ENCODE measurements at places on chromosomes 6 and 20.
A peak's percentile ranks its signal among the peaks of the same experiment; 100 is the strongest.

DNA sequence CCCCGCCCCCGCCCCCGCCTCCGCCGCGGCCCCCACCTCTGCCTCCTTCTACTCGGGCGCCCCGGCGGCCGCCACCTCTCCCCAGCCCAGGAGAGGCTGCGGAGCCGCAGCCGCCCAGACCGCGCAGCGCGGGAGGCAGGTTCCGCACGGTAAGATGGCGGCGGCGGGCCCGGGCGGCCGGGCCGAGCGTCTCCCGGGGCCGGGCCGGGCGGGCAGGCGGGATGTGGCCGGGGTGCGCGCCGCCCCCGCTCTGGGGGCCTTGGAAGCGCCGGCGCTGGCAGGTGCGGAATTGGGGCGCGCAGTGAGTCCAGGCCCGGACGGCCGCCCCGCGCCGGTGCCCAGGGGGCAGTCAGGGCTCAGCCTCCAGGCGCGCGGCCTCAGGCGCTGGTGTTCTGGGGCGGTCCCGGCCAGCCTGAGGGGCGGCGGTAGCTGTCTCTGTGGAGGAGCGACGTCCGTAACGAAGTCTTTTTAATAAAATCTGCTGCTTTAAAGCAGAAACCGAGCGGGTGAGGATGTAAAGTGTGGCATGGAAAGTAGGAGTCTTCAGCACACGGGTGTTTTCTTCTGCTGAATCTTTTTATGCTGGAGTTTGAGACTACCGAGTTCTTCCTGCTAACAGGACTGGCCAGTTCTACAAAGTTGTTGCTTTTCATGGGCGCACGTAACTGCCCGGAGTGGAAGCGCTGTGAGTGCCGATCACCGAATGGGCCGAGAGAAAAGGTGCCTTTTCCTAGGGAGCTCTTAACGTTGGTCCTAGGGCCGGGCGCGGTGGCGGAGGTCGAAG lies at the start of gene GID8:
GID8 (plus strand) TSS at position 43 of the 784 bp plus-strand sequence. CDS start 3,356 bp downstream, outside the sequence.
- DNase-seq, result peak; percentile 83

- peak; percentile 87 for DNase-seq
These were observed 17.1 kb downstream of the OR2B2 start for GRCh38 chr6:27894839-27895762.

DNA sequence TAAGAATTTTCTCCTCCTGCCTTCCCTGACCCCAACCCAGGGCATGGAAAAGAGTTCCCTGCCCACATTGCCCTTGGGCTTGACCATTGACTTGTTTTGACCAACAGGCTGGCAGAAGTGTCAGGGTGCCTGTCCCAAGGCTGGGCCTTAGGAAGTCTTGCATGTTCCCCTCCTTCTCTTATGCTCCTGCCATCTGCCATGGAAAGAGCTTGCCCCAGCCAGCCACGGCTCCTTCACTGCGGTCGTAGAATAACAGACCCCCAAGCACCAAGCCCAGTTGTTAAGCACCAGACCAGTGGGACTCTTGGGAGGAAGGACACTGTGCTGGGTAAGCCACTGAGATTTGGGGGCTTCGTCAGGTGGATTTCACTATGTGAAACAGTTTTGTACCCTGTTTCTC lies 53.6 kb downstream of the SNX5 start:
- DNase-seq, result no peak

- peak; percentile 83 for DNase-seq
These were observed 36.0 kb downstream of the TAF8 start for GRCh38 chr6:42086046-42087035.

GRCh38 chr6:11194356-11195218 lies 37.9 kb downstream of the NEDD9 start:
- no peak for DNase-seq

- DNase-seq, result no peak
These were observed 140.8 kb downstream of the DTNBP1 start for GRCh38 chr6:15522026-15522425.

- DNase-seq, result no peak
These were observed 79.8 kb upstream of the TRAF3IP2 start for GRCh38 chr6:111685526-111685925.

DNA sequence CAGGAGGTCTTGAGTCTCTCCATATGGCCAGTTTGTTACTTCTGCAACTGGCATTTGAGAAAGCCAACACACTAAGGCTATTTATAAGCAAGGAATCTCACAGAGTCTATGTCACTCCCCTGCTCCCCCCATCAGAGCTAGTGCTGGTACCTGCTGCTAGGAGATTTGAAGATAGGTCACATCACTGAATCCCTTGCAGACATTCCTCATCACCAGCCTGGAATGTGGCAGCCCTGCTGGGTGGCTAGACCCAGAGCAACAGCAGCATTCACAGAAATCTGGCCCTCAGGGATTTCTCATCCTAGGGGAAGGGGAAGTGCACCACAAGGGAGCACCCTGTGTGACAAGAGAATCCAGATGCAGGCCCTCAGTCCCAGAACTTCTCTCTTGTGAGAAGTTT lies 672.1 kb downstream of the HACE1 start:
- no peak for DNase-seq

DNA sequence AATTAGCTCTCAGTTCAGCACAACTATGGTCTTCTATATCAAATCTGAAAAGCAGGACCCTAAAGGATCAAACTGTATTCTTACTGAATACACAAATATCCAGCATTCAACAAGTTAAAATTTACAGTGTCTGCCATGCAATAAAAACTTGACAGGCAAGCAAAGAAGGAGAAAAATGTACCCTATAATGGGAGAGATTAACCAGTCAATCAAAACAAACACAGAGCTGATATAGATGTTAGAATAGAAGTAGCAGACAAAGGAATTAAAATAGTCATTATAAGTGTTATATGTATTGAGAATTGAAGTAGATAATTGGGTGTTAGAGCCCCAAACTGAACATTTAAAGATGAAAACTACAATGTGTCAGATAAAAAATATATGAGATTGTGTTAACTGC lies 914.9 kb downstream of the EPHA7 start:
- DNase-seq, result no peak
